M059J (cell line): ENCODE measurements at places on chromosomes 7 and 10. TPM values are rescaled to one million over a fixed set of nuclear protein-coding genes. Genes with fewer than 3 reads are reported as not detected.

- no peak for DNase-seq
These were observed 5.0 kb upstream of the TACR2 start for GRCh38 chr10:69421611-69422308.

DNA sequence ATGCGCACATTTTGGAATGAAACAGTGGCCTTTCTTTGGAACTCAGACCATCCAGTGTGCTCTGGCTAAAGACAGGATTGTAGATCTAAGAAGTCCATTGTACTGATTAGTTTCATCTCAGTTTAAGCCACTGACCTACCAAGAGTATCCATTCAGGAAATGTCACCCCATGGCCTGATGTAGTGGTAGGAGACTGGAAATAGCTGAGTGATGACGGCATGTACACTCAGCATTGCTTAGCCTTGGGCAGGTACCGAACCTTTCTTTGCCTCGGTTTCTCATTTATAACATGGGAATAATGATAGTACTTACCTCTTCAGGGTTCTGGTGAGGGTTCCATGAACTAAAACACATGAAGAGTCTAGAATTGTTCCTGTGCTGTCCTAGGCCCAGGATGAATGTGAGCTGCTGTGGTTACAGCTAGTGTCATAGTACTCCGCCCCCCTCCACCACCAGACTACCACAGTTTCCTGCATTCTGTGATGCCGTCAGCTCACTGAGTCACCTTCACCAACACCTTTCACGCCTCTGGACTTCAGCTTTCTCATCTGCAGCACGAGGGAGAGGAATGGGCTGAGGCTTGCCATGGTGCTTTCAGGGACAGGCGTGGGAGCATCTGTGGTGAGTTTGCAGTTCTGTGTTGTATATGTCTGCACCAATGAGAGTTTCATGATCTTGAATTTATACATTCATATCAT, 484.0 kb upstream of the GALNT17 start:
- DNase-seq = peak; percentile 87

DNA sequence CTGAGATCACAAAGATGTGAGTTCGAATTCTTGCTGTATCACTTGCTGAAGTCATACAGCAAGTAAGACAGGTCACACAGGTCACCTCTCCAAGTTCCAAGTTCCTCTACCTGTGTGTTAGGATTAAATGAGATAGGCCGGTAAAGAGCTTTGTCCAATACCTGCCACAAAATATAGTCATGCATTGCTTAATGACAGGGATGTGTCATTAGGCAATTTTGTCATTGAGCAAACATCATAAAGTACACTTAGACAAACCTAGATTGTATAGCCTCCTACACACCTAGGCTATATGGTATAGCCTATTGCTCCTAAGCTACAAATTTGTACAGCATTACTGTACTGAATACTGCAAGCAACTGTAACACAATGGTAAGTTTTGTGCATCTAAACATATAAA, 469.4 kb downstream of the KCNMA1 start:
- DNase-seq = no peak

- no peak for DNase-seq
These were observed 39.1 kb upstream of the AASS start for GRCh38 chr7:122183106-122183505.

Gene CCDC146
- 1.1 and 2.9 TPM in 2 replicates for total RNA-seq

DNA sequence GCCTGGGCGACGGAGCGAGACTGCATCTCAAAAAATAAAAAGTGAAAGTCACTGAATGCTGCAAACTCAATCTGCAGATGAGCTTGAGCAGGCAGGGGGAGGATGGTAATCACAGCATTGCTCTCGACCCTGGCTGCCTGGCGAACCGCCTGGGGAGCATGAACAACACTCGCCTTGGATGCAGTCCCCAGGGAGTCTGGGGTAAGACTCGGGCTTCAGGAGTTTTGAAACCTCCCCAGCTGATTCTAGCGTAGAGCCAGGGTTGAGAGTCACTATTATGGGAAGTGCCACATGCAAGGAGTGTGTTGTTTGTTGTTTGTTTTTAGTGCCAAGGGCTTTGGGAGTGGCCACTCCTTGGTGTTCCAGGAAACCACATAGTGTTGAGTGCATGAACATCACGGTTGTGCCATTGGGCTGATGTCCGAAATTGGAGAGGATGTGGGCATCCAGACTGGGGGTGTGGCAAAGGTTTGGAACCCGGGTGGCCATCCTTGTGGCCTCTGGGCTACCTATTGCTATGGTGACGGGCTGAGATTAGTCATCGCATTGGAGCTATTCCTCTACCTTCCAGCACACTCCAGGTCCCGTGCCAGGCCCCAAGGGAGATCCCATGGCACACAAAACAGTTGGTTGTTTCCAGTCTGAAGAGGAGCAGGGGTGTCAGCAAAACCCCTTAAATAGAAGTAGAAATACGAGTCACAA, 92.6 kb downstream of the RGS10 start:
- peak; percentile 97 for DNase-seq

DNA sequence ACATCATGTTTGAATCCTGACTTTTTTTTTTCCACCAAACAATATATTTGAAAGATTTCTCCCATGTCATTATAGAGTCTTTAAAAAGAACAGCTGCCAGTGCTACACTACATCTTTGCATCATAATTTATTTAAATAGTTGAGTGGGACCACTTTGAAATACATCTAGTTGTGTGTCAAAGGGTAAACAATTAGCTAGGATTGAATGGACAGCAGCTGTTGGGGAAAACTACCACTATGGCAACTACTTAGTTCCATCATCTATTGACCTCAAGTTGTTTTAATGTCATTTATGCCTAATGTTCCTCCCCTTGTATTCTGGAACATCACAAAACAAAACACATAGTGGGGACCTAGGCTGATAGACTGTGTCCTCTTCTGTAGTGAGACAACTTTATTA, 985.1 kb downstream of the SORCS1 start:
- no peak for DNase-seq

DNA sequence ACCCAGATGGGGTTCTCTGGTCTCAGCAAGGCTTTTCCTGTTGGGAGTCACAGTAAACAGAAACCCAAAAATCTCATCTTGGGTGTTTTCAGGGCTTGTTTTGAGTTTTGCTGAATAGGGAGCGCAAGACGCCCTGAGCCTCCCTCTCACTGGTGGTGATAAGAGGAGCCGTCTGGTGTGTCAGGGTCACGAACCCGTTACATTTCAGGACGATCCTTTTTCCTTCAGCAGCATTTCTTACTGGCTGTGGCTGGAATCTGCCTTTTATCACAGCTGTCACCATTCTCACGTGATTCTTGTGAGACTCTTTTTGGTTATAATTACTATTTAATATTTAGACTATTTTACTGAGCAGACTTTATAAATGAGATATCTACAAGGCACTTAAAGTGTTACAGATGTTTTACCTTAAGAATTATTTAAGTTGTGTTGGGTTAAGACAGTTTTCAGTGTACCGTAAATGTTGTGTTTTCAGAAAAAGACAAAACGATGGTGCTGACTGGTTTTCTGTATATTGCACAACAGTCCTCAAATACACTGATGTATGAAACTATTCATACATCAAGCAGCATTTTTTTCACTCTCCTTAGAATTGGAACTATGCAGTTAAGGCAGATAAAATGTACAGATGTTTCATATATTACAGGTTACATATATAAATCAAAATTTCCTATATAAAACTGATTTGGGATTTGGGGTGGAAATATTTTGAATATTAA, 2.2 kb upstream of the GET4 start:
- no peak for DNase-seq

Gene ANKRD1
- total RNA-seq = 32.4 and 40.0 TPM in 2 replicates

GRCh38 chr7:78265071-78265470, 466.5 kb downstream of the PHTF2 start:
- DNase-seq = no peak

Gene PTPRZ1
- total RNA-seq = not detected in 2 replicates

DNA sequence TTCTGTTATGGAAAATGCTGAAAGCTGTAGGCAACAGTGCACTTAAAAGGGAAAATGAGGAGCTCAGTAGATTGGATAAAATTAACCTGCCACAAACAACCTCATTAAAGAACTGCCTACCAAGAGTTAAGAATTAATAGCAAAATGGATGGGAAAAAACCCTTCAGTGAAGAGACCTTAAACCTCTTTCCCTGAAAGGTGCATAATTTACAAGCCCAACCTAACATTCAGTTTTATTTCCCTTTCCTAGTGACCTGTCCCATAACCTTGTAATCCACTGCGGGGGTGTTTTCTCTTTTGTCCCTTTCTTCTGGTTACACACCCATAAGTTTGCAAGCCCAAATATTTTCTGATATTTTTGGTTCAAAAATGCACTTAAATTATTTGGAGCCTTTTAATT, 21.9 kb downstream of the SKIDA1 start:
- DNase-seq = no peak

Gene ARHGEF35
- total RNA-seq = not detected in 2 replicates

DNA sequence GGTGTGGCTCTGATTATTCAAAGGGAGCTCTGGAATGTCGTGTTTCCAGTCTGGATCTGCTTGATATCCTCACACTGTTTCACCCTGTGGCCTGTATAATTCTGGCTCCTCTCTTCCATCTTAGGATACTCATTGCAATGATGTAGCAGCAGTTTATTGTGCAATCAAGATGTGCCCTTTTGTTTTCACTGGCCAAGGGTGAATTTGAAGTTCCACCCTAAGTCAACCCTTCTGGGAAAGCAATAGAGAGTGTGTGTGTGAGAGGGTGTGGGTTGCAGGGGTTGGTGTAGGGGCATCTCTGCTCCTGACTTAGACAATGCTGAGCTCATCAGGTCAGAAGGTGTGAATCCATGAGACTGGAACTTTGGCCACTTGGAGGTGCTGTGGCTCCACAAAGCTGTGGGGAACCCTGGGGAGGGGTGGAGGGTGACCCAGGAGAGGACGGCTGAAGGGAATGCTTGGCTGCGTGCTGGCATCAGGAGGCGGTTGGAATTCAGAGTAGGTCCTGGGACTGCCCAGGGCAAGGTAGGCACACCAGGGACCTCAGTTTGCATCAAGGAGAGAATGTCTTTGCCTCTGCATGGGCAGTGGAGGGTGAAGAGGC, 118.0 kb upstream of the PRSS58 start:
- peak; percentile 55 for DNase-seq

- DNase-seq = no peak
These were observed 622.0 kb downstream of the TYW1 start for GRCh38 chr7:67618556-67619162.

Gene PTTG1IP2
- total RNA-seq = not detected in 2 replicates

DNA sequence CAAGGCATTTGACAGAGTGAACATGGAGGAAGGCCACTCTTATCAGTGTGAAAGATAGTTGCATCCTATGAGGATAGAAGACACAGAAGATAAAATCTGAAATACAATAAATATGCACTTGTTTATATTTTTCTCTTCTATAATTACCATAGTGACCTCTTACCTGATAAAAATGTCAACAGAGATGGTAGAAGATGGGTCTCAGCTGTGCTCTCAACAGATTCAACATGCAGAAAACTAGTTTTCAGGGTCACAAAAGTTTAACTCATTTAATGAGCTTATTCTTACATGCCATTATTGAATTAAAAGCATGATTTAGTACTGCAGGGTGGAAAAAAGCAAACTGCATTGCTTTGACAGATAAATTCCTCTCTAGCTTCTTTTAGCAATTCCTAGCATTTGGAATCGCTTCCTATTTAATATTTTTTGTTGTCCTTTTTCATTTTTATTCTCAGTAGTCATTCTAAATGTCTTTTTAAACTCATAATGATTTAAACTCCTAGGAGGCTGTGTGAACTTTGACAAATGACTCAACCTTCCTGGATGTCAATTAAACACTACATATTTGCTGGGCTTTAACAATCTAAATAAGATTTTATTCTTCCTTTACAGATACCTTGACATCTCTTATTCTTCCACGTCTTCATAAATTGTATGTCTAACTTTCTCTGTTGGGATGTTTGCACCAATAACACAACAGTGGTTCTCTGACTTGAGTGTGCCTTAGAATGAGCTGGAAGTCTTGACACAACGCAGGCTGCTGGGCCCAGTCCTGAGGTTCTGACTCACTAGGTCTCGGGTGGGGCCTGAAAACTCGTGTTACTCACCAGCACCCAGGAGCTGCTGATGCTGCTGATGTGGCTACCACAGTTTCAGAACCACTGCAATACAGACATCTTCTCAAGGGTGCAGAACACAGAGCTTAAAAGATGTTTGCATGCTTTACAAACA, 565.5 kb upstream of the IGFBP3 start:
- peak; percentile 90 for DNase-seq

GRCh38 chr10:117346574-117346973, 28.7 kb downstream of the PDZD8 start:
- no peak for DNase-seq

Gene HOXA5
- total RNA-seq = 0.69 and 3.0 TPM in 2 replicates

Gene NUDT13
- not detected in 2 replicates for total RNA-seq

GRCh38 chr7:105656922-105657521, 75.7 kb upstream of the EFCAB10 start:
- peak; percentile 32 for DNase-seq

DNA sequence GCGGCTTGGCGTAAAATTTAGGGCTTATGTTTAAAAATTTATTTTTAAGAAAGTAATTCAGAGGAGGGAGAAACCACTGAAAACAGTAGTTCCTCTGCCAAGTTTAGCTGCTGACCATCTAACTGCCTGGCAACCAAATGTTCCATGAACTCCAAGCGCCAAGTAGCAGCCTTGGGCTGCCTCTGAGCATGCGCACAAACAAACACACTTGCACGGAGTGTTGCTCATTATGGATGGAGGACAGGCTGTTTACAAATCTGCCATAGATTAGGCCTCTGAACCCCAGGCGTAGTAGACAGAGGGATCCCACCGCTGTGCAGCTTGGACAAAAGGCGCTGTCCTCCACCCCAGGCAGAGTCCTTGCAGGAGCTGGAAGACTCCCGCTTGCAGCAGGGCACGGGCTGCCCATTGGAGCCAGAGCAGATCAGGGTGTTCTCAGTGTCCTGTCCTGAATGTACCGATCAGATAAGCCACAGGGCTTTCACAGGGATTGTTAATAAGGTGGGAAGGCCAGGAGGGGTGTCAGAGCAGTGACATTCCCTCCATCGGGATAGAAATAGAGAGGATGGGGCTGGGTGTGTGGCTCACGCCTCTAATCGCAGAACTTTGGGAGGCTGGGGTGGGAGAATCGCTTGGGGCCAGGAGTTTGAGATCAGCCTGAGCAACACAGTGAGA, 47.7 kb upstream of the LYZL1 start:
- DNase-seq = no peak

- DNase-seq = no peak
These were observed 78.9 kb downstream of the CACNA2D1 start for GRCh38 chr7:82364671-82365070.

Gene AS3MT
- 0.12 and 1.5 TPM in 2 replicates for total RNA-seq

Gene CAV2
- 151 and 165 TPM in 2 replicates for total RNA-seq

GRCh38 chr10:122379537-122379936, 5.0 kb downstream of the PLEKHA1 start:
- DNase-seq = no peak
